ENCODE measurements at places on chromosomes 5 and 9. TPM values are rescaled to one million over a fixed set of nuclear protein-coding genes. Genes with fewer than 3 reads are reported as not detected.

DNA sequence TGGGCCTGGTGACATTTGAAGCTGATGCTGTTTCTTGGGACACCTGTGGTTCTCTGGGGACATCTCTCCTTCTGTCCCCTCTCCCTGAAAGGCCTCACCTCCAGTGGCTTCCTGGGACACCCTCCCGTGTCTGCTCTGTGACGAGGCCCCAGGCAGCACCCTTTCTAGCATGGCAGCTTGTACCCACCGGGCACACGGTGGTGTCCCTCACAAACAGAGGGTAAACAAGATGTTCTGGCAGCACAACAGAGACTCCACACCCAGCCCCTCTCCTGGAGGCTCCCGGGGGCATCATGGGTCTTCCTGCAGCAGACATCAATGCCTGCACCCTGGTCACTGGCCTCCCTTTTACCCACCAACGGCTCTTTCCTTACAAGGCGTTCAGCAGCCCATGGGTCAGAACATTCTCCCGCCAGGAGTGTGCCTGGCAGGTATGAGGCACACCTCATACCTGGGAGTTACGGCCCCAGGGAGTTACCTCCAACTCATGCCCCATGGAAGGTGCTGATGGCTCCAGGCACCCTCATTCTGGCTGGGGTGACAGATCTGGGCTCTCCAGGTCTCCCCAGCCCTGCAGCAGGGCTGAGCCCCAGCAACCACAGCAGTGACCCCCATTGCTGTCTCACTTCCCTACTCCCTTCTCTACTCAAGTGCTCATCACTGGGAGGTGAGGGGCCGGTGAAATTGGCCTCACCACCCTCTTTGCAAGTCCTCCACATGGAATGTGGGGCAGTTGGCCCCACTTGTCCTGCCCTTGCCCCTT is 51.1 kb downstream of the BARX1 start:
- DNase-seq: no peak

- no peak for DNase-seq
Observed at GRCh38 chr9:114076237-114077161, 1.6 kb downstream of the AMBP start.

- DNase-seq: no peak
Observed at GRCh38 chr9:12812710-12813109, 37.9 kb downstream of the LURAP1L start.

GRCh38 chr5:30918171-30918570 is 275.3 kb upstream of the CDH6 start:
- no peak for DNase-seq

Gene DTWD2
- 2.3 TPM for total RNA-seq

All from CD4-positive, alpha-beta T cell (primary cell).